NCI-H460 (cell line): ENCODE measurements at places on chromosomes 7 and 10.

DNA sequence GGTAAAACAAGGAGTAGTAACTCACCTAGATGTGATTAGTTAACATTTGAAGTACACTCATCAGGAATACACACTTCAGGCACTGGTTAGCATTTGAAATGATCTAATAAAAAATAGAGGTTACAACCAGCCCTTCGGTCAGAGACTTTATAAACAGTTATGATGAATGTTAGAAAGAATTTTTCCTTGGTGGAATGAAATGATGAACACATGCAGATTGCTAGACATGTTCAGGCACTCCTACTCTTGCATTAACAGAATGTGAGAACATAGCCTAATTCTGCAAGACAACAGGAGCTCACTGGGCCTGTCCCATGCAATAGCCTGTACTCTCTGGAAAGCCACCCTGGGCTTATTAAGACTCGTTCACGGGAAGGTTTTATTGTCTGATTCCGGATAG lies 47.3 kb upstream of the TECTB start:
- DNase-seq, result no peak

GRCh38 chr7:118194571-118194970 lies 10.6 kb downstream of the LSM8 start:
- no peak for DNase-seq

DNA sequence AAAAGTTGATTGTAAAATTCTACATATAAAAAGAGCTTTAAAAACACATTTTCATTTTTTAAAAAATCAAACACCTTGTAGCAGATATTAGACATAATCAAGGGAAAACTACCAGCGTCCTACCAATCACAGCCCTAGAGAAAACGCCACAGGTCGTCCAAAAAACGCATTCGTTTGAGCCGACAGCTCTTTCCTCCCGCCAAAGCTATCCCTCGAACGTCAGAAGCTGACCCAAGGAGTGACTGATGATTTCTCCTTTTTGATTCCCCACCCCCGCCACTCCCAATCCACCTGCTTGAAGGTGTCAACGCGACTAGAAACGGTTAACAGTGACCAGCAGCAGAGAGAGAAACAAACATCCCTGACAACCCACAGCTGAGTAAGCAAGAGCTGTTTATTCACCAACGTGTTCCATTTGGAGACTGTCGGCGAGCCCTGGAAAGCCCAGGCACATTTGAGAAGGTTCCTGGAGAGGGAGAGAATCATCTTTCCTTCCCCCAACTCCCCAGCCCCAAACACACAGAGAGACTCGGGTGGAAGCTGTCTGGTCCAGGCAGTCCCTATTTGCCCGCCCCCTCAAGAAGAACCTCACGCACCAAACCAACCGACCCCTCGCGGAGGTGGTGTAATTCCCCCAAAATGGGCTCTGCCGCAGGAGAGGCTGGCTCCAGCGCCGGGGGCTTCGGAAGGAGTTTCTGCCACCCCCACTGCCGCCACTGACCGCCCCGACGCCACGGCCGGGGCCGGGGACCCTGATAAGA lies 622 bp downstream of the CPEB3 start:
- peak; percentile 14 for DNase-seq

DNA sequence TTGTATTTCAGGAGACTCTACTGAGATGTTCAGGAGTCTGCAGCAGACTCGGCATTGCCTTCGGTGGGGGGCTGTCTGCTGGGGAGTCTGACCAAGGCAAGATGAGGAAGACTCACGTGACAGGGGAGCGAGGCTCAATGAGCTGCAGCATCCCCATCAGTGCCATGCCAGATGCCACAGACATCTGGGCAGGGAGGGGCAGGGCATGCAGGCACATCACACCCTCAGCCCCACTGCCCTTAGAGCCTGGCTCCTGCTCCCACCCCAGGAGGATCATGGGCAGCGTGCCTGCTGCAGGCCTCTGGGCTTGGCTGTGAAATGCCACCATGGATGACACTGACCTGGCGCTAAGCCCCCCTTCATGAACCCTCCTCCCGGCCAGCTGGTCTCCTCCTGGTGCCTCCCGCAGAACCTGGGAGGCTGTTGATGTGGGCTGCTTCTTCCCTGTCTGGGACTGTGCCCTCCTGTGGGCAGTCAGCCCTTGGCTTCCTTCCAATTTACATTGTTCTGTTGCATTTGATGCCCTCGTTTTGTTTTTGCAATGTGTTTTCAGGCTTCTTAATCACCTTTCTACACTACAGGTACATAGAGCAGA lies 235.0 kb downstream of the PAXIP1 start:
- no peak for DNase-seq

GRCh38 chr10:51405580-51406351 lies 293.6 kb downstream of the CSTF2T start:
- no peak for DNase-seq

GRCh38 chr7:129263168-129263567 lies 38.3 kb downstream of the AHCYL2 start:
- DNase-seq, result no peak

- DNase-seq, result no peak
Observed at GRCh38 chr10:110430340-110431273, 67.1 kb upstream of the DUSP5 start.

- no peak for DNase-seq
Observed at GRCh38 chr10:44102726-44103255, 282.1 kb downstream of the CXCL12 start.

DNA sequence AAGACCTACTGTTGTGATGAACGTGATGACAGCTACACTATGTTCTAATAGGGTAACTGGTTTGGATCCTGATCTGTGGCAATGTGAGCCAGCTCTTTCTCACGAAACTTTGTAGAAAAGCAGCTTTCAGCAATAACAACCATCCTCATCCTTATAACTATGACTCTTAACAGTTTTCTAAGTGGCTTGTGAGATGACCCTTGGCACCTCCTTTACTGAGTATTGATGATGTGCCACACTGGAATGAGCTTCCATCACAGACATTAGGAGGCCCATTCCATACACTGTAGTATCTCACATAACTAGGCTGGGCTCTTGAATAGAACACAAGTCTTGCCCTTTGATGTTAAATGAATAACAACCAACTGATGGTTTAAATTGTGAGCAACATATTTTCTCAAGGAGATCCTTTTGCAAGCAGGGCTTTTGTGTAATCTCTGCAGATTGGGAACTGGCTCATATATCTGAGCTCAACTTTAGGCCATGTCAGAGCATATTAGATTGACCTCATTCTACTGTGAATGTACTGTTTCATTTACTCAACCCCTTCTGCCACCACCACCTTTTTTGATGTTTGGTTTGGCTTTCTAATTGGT lies 46.4 kb downstream of the MYPN start:
- no peak for DNase-seq

DNA sequence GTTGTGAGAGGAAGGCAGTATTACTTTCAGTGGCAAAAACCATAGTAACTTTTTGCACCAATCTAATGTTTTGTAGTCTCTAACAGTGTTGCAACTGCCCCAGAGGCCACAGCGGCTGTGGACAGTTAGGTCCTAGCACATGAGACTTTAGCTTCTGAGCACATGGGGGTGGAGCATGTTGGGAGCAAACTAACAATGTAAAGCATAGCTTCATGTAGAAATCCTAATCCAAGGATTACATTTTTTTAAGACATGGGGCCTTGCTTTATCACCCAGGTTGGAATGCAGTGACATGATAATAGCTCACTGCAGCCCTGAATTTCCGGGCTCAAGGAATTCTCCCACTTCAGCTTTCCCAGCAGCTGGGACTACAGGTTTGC lies 49.0 kb downstream of the LAMB1 start:
- no peak for DNase-seq

- DNase-seq, result no peak
Observed at GRCh38 chr10:31034098-31034909, 2.6 kb upstream of the ZNF438 start.

- DNase-seq, result no peak
Observed at GRCh38 chr10:30999070-30999712, 32.5 kb downstream of the ZNF438 start.

DNA sequence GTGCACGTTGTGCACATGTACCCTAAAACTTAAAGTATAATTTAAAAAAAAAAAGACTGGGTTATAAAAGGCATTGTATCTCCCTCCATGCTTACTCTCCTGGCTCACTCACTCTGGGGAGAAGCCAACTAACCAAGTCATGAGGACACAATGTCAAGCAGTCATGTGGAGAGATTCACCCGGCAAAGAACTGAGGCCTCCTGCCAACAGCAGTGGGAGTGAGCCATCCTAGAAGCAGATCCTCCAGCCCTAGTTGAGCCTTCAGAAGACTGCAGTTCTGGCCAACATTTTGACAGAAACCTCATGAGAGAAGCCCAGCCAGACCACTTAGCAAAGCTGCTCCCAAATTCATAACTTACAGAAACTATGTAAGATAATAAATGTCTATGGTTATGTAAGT lies 521.7 kb upstream of the FZD8 start:
- DNase-seq, result no peak

DNA sequence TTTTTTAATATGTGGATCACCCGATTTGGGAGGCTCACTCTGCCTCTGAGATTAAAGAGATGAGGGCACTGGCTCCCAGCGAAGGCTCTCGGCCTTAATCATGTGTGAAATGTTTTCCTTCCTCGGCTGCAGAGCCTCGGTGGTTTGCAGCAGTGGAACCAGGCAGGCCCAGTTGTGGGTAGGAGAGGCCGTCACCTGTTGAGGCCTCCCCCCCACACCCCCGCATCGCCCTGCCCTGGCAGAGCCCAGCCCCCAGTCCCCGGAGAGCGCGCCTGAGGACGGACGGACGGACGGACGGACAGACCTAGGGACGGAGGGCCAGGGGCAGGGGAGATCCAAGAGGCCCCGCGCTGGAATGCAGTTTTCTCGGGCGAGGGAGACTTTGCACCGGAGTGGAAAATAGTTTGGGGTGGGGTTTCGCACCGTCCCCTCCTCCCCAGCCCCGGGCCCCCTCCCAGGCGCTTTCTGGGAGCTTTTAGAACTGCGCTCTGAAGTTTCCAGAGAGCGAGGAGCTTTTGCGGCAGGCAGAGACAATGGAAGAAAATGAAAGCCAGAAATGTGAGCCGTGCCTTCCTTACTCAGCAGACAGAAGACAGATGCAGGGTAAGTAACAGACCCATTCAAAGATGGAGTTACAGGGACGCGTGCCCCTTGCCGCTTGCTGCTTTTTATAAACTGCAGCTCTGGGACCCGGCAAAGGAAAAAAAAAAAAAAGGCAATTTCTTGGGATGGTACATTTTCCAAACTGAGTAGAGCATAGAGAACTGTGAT lies at the start of gene KIAA1217:
KIAA1217 (plus strand) TSS at position 478 of the 771 bp plus-strand sequence; CDS start at position 534, 56 bp downstream.
- DNase-seq, result no peak

DNA sequence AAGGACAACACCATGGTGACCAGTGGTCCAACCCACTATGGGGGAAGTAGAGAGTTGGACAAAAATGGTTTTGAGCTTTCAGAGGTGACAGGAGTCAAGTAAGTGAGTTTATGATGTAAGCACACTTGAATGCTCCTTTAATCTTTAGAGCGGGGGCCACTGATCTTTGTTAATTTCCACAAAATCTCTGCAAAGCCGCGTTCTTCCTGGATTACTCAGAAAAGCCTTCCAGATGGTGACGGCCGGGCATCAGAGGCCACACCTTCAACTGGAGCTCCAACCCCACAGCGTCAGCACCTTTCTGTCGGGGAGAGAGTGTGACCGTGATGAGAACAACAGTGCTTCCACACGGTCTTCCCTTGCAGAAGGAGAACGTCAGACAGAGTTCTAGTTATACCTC lies 35.2 kb upstream of the KLF6 start:
- no peak for DNase-seq

- no peak for DNase-seq
Observed at GRCh38 chr7:48158404-48158803, 12.9 kb upstream of the ABCA13 start.

DNA sequence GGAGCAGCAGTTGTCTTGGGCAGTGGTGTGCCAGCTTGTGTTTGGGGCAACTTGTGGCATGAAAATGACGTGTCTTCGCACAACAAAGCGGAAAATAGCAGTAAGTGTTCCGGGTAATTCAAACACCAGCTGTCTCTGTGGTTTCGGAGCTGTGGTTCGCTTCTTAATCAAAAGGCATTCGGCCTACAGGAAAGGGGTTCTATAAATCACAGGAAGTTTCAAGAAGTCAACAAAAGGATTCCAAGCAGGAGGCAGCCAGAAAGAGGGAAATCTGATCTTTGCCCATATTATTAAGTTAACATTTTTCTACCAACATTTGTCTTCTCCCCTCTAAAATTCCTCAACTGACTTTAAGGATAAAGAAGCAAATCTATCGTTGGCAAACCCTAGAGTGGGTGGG lies 353.4 kb downstream of the FGFR2 start:
- DNase-seq, result no peak

DNA sequence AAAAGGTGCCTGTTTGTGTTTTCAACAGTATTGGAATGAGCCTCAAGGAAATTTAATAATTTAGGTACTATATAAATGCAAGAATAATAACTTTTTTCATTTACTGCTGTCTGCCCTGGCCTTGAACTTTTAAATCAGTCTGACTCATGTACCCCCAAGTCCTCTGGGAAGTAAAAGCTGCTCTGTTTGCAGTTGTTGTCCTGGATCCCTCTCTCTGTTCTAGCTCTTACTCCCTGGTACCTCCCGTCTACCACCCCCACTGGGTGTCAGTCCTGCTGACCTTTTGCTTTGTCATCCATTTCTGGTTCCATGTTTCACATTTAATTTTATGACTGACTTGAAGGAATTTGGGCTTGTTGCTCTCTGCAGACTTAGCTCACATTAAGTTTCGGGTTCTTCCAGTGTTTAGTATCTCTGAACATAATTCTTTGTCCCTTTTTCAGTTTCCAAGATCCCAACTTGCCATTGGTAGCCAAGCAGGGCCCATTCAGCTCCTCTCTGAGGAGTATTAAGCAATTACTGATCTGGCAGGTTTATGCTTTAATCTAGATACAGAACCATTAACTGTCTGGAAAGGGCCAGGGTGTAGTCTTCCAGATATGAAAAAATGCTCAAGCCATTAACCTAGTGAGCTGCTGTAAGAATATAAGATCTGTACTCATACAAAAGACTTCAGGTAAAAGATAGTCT lies 208.7 kb upstream of the FAM3C start:
- DNase-seq, result no peak

GRCh38 chr10:29370097-29371092 lies 81.5 kb downstream of the LYZL1 start:
- peak; percentile 49 for DNase-seq

GRCh38 chr10:24313283-24313682 lies 104.3 kb downstream of the KIAA1217 start:
- no peak for DNase-seq

- DNase-seq, result no peak
Observed at GRCh38 chr7:69757981-69758430, 159.7 kb downstream of the AUTS2 start.

GRCh38 chr7:47534322-47535034 lies 47.4 kb downstream of the TNS3 start:
- no peak for DNase-seq

- no peak for DNase-seq
Observed at GRCh38 chr10:33391611-33392465, 57.4 kb upstream of the NRP1 start.

GRCh38 chr7:121499624-121500023 lies 103.5 kb upstream of the FAM3C start:
- DNase-seq, result no peak
